ENCODE measurements at places on chromosomes 12 and 14.
A peak's percentile ranks its signal among the peaks of the same experiment; 100 is the strongest.

GRCh38 chr12:68560851-68561422, 49.8 kb upstream of the RAP1B start:
- no peak for DNase-seq

DNA sequence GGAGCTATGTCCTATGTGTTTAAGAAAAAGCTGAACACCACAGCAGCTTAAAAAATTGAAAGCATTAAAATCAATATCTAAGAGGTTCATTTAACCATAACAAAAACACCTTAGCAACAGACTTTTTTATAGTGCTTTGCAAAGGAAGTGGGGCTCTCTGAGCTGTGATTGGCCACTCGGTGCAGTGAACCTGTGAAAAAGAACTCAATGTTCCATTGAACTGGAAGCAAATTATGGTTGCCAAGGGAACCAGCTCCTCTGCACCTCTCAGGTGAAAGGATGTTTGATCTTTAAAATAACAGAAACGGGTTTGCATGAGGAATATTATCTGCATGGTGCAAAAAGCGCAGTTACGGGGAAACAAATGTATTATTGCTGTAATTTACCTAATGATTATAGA, 149.4 kb downstream of the SNAPC1 start:
- DNase-seq, result no peak

DNA sequence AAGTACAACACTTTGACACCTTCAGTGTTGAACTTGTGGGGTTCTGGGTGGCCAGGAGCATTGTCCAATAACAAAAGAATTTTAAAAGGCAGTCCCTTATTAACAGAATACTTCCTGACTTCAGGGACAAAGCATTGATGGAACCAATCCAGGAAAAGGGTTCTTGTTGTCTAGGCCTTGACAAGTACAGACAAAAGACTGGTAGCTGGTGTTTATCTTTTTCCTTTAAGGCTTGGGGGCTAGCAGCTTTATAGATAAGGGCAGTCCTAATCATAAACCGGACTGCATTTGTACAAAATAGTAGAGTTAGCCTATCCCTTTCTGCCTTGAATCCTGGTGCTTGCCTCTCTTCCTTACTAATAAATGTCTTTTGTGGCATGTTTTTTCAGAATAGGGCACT, 27.4 kb downstream of the FAM177A1 start:
- DNase-seq, result no peak

- no peak for DNase-seq
These were observed 8.0 kb downstream of the AGAP2 start for GRCh38 chr12:57730336-57731067.

DNA sequence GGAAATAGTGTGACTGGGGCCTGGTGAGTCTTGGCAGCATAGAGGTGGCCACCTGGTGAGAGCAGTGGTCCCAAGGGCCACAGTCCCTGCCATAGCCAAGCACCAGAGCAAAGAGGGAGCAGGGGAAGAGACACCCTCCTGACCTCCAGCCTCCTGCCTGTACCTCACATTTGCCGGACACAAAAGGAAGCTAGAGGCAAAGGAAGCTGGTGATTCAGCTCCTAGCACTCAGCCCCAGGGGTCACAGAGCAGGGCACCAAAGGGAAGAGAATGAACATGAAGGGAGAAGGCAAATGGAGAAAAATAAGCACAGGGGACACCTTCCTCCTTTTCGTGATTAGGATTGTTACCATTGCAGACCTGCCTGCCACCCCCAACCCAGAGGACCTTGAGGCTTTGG, 216.8 kb downstream of the ZFP36L1 start:
- DNase-seq, result no peak

GRCh38 chr12:79929065-79929464, 5.8 kb downstream of the PPP1R12A start:
- no peak for DNase-seq

GRCh38 chr14:75877884-75878283, 103.9 kb downstream of the TGFB3 start:
- no peak for DNase-seq

DNA sequence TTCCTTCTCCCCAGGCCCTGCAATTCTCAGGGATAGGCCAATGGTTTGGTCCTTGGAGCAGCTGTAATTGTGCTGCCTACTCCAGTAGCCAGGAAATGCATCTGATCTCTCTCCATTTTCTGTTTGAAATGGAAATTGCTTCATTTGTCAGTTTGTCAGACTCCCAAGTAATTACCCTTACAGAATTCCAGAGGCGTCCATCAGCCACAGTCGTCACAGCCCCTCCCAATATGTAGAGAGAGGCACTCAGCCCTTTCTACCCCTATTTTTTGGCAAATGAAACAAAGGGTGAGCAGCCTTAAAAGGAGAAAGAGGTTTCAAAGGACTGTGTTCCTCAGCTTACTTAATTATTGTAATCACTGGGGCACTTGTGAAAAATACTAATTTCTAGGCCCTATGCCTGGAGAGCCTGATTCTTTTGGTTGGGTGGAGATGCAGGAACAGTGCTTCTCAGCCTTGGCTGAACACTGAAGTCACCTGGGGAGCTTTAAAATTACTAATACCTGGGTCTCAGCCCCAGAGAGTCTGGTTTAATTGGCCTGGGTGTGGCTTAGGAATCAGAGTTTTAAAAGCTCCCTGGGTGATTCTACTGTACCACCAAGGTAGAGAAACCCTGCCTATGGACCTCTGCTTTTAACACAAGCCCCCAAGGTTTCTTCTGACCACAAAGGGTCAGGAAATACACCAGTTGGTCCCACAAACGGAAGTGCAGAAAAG, 190.0 kb downstream of the EMP1 start:
- DNase-seq, result no peak

- DNase-seq, result no peak
These were observed 2.1 kb upstream of the DNAJC22 start for GRCh38 chr12:49344486-49345050.

- DNase-seq, result peak; percentile 65
These were observed 1517.0 kb downstream of the AACS start for GRCh38 chr12:126582231-126582630.

- DNase-seq, result no peak
These were observed 6.0 kb downstream of the PLA2G1B start for GRCh38 chr12:120321382-120322202.

- DNase-seq, result peak; percentile 4
These were observed 12.2 kb downstream of the MYRFL start for GRCh38 chr12:69837191-69837590.

- DNase-seq, result no peak
These were observed 191.3 kb downstream of the BTG1 start for GRCh38 chr12:91954326-91954725.

- no peak for DNase-seq
These were observed 3.5 kb downstream of the GLT1D1 start for GRCh38 chr12:128856791-128857078.

DNA sequence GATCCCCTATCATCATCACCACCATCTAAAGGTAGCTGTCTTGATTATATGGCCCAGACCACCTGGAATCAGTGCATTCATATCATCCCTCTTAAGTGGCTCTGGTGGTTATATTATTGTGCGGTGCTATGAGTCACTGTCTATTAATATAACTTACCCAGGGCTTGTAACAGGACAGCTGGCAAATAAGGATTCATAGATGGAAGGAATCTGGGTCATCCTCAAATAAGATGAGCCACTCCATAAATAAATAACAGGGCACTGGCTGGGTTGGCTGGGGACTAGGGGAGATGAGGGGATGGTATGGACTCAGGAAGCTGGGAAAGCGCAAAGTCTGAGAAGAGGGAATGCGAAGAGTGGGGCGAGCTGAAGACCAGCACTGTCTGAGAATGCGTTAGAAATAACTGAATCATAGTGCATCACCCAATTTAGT, 216.1 kb downstream of the NUAK1 start:
- DNase-seq, result peak; percentile 65

DNA sequence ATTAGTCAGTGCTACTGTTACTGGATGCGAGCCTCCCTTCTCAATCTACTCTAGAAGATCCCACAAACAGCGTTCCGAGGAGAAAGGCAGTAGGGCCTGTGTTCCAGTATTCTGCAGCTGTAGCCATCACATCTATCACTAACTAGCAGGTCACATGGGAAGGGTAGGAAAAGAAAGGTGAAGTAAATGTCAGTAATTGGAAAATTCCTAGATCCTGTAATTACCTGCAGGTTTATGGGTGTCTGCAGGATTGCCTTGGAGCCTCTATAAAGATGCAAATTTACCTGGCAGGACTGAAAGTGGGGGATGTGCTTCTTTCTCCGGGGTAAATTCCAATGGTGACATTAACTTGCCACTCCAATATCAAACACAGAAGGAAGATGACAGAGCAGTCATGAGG, 77.8 kb downstream of the FERMT2 start:
- no peak for DNase-seq

GRCh38 chr12:2244013-2244861, 191.4 kb downstream of the CACNA1C start:
- peak; percentile 95 for DNase-seq

DNA sequence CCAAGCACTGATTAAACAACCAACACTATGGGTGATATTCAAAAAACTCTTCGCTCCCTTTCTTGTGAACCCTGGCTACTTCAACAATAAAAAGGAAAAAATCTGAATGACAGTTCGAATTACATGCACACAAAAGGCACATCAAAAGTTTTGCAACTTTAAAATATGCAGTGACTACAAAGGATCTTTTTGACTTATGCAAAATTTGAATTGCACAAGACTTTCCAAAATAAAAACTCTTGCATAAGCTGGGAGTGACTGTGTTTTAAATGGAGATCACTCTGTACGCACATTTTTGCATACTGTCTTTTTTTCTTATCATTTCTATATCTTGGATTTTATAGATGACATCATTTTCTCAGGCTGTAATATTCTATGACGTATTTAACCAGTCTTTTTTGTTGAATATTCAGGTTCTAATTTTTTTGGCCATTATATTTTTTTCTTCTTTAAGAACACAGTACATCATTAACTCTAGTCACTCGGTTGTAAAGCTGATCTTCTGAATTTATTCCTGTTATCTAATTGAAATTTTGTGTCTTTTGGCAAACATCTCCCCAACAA, 667.6 kb upstream of the TBX3 start:
- no peak for DNase-seq

- no peak for DNase-seq
These were observed 36.8 kb downstream of the NIN start for GRCh38 chr14:50794068-50794645.

- DNase-seq, result no peak
These were observed 12.5 kb upstream of the INF2 start for GRCh38 chr14:104676694-104677511.

GRCh38 chr14:59483363-59483762, 845 bp downstream of the L3HYPDH start:
- peak; percentile 58 for DNase-seq

DNA sequence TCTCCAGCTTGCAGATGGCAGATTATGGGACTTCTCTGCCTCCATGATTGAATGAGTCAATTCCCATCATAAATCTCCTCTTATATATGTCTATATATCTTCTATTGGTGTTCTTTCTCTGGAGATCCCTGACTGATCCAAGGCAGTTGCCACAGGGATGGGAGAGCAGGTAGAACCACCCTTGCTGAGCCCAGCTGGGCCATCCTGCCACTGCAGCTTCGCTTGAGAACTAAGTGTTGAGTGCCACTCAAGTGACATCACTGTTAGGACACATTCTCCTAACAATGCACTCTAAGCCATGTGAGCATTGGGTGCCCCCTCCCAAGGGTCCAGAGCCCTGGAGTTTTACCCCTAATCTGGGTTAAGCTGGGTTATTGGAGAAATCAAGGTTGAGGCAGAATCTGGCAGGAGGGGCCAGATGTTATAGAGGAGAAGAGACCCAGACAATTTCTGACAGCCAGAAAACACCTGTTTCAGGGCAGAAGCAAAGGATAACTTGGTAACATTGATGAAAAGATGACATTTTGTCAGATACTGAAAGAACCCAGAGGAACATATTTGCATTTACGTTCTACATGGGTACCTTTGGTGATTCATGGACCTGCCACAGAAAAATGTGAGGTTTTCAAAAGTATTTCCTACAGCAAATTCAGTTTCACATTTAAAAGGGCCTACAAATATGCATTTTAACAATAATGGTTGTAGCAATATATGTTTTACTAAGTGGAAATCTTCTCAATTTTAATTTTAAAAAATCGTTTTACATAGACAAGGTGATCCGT, 57.2 kb upstream of the MAX start:
- no peak for DNase-seq

All from urothelium cell line (cell line).